Stimulated activated CD8-positive, alpha-beta memory T cell treated with anti-CD3 and anti-CD28 coated beads, Interleukin-4, amount 100 ng/mL, for 4 hours (primary cell): ENCODE measurements at places on chromosomes 16 and 17.

DNA sequence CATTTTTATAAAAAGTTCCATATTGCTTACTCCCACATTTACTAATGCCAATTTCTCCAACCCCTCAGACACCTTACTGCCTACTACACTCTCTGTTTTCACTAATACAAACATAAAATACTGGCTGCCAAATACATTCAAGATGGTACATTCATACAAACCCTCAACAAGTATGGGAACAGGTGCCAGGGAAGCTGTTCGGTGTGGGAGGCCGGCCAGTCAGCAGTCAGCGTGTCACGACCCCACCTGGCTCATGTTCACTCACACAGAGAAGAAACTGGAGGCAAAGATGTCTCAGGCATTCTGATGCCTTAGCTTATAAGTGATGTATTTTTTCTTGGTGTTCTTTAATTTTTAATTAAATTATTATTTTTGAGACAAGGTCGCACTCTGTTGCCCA lies 42.4 kb upstream of the TRAP1 start:
- DNase-seq: no peak

DNA sequence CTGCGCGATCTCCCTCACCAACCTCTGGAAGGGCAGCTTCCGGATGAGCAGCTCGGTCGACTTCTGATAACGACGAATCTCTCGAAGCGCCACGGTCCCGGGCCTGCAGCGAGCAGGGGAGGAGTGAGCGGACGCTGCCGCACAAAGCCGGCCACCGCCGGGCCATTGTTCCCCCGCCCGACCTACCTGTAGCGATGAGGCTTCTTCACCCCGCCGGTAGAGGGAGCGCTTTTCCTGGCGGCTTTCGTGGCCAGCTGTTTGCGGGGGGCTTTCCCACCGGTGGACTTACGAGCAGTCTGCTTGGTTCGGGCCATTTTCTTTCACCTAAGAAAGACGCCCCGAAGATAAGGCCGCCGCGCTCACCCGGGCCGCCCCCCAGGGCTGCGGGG lies 5.8 kb upstream of the UNK start:
- peak; percentile 45 for DNase-seq

DNA sequence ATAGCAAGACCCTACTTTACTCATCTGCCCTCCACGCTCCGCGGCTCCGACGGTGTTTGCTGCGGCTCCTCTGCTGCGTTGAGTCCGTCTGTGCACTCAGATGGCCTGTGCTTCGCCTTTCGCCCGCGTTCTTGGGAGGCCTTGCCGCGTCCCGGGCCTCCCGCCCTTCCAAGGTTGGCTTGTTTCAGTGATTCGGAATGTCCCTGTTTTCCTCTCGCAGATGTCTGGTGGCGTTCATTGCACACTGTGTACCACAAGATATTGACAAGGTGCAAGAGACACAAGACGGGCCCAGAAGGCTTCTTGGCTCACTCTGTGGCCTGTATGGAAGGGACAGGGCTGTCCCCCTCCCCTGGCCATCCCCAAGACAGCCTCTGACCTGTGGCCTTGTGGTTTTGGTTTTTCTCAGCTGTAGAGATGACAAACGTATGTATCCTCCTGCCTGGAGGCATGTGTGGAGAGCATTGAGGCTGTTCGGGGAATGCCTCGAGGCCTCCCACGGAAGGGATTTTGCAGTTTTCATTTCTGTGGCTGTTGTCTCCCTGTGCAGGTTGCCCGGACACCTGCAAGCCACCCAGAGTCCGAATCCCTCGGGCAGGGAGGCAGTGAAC lies 15.4 kb downstream of the MGRN1 start:
- no peak for DNase-seq

GRCh38 chr16:49593424-49594040 lies 219.9 kb downstream of the C16orf78 start:
- no peak for DNase-seq

GRCh38 chr17:68733241-68734176 lies 132.3 kb upstream of the FAM20A start:
- no peak for DNase-seq

GRCh38 chr17:37146086-37147064 lies 197.6 kb downstream of the AATF start:
- no peak for DNase-seq

- DNase-seq: no peak
Observed at GRCh38 chr16:51133688-51134087, 17.4 kb downstream of the SALL1 start.

DNA sequence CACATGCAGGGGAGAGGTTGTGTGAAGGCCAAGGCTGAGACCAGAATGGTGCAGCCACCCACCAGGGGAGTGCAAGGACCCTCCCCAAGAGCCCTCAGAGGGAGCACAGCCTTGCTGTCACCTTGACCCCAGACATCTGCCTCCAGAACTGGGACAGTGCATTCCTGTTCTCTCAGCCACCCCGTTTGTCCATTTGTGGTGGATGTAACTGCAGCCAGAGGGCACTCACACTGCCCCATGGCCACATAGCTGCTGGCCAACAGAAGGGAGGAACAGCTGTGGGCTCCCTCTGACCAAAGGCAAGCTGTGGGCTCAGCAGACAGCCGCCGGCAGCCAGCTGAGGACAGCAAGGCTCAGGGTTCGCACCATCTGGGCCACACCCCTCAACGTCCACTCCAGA lies 49.8 kb upstream of the KLHDC4 start:
- no peak for DNase-seq

DNA sequence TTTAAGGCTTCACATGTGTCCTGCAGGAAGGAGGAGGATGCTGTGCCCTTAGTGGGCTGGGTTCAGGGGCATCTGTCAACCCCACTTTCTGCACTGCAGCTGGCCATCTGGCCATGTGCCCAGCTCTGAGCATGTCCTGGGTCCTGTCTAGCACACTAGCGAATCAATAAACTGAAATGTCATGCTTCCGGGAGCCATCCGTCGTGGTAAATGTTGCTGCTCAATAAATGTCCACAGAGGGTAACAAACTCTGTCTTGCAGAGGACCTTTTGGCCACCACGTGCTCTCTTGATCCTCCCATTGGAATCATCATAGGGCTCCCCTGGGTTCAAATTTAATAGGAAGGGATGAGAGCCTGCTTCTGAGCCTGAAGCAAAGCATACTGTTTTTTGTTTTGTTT lies 168.6 kb upstream of the PIRT start:
- no peak for DNase-seq

DNA sequence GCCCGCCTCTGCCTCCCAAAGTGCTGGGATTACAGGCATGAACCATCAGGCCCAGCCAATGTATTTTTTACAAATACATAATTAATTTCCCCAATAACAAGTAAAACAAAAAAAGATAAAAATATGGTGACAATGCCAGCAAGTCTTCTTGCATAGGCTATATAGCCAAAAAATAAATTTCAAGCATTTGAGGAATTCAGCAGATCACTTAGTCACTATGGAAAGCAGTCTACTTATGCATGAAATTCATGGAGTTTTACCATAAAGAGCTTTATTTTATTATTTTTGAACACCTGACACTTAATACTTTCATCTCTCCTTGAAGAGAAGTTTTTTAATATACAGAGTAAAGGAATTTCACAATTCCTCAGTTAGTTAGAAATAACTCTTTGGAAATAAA lies 56.4 kb downstream of the BRIP1 start:
- no peak for DNase-seq

DNA sequence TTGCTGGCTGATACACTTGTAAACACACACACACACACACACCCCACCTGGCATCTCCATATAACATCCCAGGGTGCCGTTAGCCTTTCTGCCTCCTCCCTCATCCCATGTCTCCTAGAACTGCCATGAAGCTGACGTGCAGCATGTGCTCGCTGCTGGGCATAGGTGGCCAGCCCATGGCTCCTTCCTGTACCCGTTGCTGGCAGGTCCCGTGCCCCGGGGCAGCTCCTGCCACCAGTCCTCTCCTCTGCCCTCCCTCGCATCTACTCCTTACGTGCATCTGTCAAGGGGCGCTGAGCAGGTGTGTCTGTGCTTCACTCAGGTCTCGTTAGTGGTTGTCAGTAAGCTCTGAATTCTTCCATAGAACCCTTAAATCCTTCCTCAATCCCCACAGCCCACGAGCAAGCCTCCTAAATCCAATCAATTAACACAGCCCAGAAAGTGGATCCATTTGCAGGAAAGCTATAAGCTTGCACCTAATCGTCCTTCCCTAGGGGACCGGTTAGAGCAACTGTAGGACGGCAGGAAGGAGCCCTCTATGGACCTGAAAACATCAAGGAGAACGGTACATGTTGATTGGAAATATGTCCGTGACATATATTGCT lies 218.1 kb upstream of the FOXF1 start:
- DNase-seq: no peak

GRCh38 chr17:32827227-32827626 lies 49.7 kb downstream of the MYO1D start:
- DNase-seq: no peak

DNA sequence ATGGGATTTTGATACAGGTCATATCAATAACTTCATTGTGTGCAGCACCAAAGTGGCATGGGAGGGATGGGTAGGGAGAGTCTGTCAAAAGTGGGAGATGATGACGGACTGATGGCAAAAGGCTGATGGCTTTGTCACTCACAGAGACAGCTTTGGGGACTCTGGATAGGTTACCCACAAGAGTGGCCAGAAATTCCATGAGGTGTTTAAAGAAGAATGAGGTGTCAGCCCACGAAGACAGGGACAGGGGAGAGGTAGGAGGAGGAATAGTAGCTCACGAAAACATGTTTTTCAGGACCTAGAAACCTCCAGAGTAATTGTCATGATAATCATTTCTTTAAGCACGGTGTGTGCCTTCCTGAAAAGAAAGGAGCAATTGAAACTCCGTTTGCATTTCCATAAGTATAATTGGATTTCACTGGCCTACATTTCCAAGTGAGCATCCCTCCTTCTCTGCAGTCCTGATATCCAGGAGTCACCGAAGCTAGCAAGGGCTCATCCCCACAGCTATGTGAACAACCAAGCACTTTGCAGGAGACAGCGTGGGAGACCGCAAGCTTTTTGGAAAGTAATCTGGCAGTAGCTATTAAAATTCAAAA lies 60.0 kb downstream of the HSD17B2 start:
- no peak for DNase-seq

GRCh38 chr16:80480664-80481063 lies 60.1 kb upstream of the DYNLRB2 start:
- no peak for DNase-seq

- DNase-seq: no peak
Observed at GRCh38 chr17:76528156-76528527, 9.4 kb downstream of the CYGB start.

- no peak for DNase-seq
Observed at GRCh38 chr17:11921296-11921695, 76.0 kb downstream of the ZNF18 start.

DNA sequence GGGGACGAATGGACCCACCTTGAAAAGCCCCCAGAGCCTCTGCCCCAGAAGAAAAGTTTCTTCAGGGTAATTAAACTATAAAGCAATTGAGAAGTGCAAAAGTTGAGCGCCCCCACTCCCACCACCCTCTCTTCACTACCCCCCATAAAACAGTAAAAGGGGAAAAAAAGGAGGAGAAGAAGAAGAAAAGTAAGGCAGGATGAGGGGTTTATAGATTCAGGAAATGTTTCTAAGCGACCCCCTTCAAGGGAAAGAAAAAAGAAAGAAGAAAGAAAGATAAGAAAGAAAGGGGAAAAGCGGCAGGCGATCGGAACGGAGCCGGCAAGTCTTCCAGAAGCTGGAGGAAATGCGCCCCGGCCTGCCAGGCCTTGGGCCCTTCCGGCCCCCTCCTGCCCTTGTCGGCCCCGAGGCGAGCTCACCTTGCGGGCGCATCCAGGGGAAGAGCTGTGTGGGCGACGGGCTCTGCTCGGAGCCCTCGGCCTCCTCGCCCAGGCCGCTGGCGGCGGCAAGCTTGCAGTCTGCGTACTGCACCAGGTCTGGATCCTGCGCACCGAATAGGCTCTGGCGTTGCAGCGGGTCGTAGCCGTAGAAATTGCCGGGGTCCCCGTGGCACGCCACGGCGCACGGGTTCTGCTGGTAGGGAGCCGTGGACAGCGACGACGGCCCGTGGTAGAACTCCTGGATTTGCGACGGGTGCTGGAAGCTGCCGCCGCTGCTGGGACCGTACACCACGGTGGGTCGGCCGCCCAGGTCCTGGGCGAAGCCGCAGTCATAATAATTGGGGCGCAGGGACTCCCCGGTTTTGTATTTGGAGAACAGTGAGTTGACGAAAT lies 1.0 kb downstream of the HOXB8 start:
- no peak for DNase-seq

- no peak for DNase-seq
Observed at GRCh38 chr17:80322864-80323263, 62.2 kb downstream of the RNF213 start.

GRCh38 chr16:65119901-65120401 lies 1.9 kb downstream of the CDH11 start:
- no peak for DNase-seq

DNA sequence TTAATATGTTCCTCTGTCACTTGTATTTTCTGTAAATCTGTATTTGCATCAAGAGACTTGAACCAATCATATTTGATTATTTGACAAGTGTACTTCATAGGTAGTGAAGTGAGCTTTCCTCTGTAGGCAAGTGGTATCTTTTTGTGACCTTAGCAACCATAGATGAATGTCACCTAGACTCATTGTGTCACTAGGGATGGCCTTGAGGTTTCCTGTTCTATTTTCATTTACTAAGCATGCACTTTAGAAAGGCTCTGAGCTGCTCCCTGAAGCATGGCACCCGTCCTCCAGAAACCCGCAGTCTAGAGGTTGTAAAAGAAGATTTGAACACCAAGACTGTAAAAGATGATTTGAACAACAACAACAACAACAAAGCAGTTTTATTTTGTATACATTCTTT lies 151.7 kb downstream of the PRKCB start:
- DNase-seq: no peak

DNA sequence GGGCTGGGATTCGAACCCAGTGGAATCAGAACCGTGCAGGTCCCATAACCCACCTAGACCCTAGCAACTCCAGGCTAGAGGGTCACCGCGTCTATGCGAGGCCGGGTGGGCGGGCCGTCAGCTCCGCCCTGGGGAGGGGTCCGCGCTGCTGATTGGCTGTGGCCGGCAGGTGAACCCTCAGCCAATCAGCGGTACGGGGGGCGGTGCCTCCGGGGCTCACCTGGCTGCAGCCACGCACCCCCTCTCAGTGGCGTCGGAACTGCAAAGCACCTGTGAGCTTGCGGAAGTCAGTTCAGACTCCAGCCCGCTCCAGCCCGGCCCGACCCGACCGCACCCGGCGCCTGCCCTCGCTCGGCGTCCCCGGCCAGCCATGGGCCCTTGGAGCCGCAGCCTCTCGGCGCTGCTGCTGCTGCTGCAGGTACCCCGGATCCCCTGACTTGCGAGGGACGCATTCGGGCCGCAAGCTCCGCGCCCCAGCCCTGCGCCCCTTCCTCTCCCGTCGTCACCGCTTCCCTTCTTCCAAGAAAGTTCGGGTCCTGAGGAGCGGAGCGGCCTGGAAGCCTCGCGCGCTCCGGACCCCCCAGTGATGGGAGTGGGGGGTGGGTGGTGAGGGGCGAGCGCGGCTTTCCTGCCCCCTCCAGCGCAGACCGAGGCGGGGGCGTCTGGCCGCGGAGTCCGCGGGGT lies at the start of gene CDH1:
TSS of gene CDH1 (plus strand) at position 247 of the 684 bp plus-strand sequence. CDS start at position 371, 124 bp downstream.
- DNase-seq: no peak

DNA sequence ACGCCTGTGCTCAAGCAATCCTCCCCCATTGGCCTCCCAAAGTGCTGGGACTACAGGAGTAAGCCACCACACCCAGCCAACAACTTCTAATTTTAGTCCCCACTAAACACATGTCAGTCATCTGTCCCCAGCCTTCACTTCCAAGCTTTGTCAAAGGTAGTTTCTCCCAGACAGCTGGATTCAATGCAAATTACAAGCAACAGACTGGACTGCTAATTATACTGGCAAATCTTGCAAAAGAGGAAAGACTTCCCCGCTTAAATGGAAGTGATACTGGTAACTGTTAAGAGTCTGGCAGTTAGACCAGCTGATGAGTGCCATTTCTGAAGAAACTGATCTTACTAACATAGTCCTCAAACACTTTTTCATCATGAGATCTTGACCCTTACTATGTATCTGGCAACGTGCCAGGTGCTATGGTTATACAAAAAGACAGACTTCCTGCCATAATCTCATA lies 8.2 kb upstream of the GGA2 start:
- no peak for DNase-seq
